ENCODE measurements at places on chromosomes 12 and 14.

GRCh38 chr14:100734031-100734990, 7.6 kb downstream of the DLK1 start:
- no peak for DNase-seq

DNA sequence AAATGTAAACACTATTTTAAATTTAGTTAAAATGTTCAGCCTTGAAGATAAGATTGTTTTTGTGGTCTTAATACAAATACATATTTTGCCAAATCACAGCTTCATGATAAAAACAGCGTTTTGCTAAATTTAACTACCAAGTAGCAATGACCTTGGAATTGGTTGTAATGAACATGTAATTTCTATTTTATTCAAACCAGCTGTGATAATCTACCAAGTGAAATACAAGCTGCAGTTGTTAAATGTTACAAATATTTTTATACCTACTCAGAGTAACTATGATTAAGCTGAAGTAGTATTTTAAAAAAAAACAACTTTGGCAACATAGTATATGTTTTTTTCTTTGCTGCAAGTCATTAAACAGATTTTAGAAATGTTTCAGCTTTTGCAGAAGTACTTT, 96.2 kb downstream of the CPSF2 start:
- no peak for DNase-seq

GRCh38 chr14:101849125-101849524, 87.6 kb downstream of the PPP2R5C start:
- no peak for DNase-seq

GRCh38 chr12:42483521-42483790, 106.1 kb downstream of the PRICKLE1 start:
- no peak for DNase-seq

DNA sequence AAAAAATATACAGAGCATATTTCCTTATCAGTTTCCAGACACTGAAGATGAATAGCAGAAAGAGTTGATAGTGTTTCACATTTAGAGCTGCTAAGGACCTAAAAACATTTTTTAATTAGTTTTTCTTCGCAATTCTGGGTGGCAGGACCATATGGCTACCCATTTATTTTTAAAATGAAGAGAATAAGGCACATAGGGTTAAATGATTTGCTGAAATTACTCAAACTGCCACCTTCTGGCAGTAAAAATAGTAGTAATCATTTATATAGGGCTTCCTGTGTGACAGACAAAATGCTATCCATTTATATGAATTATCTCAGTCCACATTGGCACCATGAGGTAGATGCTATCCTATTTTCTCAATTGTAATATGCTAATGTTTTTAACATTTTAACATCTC, 108.6 kb upstream of the CCDC196 start:
- no peak for DNase-seq

DNA sequence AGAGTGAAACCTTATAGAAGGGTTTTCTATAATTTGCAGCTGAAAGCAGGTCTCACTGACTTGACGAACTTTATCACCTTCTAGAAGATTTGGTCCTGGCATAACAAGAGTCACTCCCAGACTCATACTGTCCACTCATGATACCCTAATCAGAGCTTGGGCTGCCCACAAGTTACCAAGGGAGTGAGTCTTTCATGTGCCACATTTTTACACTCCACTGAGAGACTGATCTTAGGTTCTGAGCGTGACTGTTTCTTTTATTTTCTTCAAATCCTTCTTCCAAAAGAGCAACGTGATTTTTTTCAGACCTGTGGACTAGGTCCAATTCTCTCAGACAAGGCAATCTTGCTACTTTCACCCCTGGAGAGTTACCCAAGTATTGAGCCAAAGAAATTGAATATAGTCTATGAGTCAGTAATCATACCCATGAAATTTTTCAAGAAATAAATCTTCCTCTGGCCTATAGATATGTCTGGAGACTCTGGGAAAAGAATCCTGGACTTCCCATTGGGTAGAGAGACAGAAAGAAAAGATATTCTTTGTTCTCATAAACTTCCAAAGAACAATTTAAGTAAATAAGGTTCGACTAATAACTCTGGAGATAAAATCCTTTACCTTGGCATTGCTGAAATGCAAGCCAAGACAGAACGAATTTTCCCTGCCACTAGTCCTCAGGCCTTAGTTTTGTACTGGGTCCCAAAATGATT, 26.9 kb downstream of the SIX1 start:
- DNase-seq = no peak

Data from HT1080 (cell line).